Kidney tubule cell (primary cell): ENCODE measurements at places on chromosomes 11 and 22.
A peak's percentile ranks its signal among the peaks of the same experiment; 100 is the strongest.

GRCh38 chr11:19683862-19684491 lies 28.7 kb upstream of the NAV2 start:
- DNase-seq, result no peak

DNA sequence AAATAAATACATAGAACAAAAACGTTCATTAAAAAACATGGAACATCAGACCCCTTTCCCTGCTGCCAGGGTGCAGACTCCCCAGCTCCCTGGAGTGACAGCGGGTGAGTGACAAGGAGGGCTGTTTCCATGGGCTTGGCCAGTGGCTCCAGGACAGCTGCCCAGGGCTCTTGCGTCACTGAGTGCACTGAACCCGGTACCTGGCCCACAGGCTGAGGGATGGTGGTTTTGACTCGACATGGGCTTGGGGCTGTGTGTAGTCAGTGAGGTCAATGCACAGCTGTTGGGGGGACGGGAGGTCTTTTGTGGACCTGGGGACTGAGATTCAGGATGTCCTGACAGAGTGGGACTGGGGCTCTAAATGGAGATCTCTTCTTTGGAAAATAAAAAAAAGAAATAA lies 142.1 kb upstream of the B3GAT1 start:
- DNase-seq, result no peak

DNA sequence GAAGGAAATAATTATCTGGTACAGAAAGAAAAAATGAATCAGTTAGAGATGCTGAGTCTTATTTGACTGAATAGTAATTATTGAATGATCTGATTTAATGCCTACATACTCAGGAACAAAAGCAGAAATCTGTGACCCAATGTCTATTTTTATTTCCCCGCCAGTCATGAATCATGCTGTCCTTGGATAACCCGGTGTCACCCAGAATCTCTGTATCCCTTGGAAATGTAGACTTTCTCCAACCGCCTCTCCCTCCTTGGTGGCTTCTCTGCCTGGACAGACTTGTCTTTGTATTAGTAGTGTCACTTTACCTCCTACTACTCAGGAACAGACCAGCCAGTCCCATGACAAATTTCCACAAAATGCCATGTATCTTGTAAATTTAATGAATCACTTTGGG lies 173.3 kb upstream of the PDGFD start:
- no peak for DNase-seq

DNA sequence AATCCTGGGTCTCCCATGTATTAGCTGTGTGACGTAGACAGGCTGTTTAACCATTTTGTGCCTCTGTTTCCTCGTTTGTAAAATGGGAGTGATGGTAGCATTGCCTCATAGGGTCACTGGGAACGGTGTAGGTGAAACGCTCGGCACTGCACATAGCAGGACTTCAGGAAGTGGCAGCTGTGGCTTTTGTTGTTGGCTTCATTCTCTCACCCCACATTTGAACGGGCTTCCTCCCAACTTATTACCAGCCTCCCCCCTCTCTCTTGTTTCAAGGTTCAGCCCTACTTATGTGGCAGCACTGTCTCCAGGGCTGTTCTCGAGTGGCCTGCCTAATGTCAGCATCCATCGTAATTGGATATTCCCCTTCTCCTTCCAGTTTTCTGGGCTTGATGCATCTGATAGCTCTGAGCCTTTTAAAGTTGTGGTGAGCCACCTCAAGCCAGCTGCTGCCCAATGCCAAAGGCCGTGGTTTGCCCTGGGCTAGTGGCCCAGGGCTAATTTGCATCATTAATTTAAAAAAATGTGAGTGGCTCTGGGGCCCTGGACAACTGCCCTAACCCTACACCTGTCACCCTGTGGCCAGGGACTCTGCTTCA lies 217.8 kb upstream of the TBCEL start:
- no peak for DNase-seq

DNA sequence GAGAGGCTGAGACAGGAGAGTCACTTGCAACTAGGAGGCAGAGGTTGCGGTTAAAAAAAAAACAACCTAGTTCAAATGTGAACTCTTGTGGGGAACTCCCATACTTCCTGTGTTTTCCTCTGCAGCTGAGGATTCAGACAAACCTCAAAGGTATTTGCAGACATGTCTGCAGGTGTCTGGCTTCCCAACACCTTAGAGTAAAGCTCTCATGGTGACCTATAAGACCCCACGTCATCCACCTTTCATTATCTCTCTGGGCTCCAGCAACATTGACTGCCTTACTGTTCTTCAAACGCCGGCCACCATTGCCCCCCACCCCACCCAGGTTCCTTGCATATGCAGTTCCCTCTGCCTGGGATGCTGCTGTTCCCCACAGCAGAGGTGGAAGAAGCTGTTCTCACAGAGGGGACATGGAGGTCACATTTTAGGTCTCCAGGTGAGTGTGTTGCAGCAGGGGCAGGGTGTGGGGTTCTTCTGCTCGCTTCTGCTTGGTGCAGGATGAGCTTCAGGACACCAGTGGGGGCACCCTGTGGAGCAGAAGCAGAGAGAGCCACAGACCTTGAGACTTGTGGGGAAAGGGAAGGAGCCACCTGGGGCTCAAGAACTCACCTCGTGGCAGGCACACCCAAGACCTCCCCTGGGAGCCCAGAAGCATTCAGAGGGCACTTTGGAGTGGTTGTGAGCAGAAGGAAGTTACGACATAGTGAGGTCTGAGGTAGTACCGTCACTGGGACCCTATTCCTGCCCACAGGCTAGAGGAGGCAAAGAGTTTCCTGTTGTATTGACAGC lies 203.2 kb downstream of the CSNK2A3 start:
- no peak for DNase-seq

GRCh38 chr11:111403051-111403726 lies 24.1 kb upstream of the POU2AF1 start:
- no peak for DNase-seq

- DNase-seq, result peak; percentile 17
Measured at GRCh38 chr11:124656774-124657630, 16.5 kb downstream of the SIAE start.

DNA sequence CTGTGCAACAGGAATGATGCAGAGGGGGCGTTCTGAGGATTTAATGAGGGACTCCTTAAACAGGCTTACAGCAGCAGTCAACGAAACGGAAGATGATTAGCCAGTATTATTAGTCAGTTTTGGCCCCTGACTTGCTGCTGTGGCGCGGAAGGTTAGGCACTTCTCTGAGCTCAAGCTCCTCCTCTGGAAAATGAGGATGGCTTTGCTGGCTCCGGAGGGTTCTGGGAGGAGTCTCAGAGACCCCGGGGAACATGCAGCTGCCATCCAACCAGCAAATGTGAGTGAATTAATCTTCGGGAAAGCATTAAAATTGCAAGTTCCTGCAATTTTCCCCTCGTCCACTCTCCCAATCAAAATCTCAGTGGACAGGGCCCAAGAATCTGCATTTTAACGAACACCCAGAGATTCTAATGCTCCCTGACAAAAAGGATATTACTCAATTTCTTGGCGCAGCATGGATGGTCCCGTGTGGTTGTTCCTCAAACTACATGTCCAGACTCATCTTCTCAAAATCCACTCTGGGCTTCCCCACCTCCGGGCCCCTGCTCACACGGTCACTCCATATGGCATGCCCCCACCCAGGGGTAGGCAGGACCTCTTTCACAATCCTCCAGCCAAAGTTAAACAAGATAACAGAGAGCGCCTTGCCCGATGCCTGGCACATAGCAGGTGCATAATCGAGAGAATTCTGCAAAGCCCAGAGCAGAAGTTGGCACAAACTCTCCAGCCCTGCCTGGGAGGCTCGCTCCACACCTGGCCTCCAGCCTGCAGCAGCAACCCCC lies 6.4 kb downstream of the ELFN2 start:
- DNase-seq, result no peak

DNA sequence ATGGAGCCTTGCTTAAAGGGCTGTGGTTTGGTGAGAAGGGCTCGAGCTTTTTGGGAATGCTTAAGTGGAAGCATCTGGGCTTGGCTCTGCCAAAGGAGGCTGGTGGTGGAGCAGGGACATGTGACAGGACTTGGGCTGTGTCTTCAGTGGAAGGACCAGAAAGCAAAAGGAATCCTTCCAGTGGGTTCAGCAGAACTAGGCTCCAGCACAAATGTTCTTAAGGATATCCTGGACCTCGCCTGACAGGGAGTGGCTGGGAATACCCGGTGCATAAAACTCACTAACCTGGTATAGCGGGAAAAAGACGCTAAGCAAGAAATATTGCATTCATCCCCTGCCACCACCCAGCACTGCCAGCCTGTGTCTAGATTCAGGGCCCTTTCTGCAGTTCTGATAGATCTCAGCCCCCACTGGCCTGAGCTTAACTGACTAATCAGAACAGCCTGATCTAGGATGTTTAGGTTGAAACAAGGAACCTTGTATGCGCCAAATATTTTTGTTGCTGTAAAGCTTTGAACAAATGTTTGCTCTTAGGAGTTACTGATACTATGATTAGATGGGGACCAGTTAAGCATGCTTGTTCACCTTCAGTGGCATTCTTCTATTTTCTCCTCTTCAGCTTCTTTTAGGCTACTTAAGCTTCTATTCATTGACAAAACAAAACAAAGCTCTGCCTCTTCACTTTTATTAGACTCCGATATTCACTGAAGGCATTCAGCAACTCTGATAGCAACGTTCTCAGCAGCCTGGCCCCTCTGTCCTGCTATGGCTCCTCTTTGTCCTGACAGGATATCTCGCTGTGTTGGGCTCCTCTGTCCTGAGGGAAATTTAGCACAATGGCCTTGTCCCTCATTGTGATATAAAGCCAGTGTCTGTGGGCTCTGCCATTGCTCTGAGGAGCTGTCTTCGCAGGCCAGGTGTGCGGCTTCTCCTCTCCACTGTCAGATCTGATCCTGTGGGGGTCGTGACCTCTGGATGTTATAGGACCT lies 25.0 kb downstream of the PPFIBP2 start:
- no peak for DNase-seq

DNA sequence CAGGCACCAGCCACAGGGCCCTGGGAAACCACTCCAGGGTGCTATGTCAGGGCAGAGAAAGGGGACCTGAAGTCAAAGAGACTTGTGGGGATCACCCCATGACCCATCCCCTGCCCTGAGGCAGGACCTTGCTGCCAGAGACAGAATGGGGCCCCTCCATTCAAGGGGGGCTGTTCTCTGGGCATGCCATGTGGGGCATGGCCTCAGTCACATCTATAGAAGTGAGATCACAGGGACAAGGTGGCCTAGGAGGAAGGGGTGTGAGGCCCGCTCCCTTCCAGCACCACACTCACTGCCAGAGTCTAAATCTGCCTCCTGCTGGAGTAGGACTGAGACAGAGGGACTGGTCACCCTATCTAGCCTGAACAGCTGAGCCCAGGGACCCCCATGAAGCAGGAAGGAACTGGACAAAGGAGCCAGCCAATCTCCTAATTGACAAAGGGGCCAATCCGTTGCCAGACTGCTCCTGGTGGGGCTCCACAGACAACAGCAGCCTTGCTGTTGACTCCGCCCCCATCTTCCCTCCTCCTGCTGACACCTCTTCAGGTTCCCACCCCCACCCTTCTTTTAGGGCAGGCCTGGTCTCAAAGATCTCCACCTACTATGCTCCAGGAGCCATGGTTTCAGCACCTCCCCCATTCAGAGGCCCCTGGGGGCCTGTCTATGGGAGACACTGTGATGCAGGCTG lies 26.0 kb downstream of the NEAT1 start:
- peak; percentile 57 for DNase-seq

GRCh38 chr22:37126383-37126782 lies 16.9 kb upstream of the TMPRSS6 start:
- no peak for DNase-seq

DNA sequence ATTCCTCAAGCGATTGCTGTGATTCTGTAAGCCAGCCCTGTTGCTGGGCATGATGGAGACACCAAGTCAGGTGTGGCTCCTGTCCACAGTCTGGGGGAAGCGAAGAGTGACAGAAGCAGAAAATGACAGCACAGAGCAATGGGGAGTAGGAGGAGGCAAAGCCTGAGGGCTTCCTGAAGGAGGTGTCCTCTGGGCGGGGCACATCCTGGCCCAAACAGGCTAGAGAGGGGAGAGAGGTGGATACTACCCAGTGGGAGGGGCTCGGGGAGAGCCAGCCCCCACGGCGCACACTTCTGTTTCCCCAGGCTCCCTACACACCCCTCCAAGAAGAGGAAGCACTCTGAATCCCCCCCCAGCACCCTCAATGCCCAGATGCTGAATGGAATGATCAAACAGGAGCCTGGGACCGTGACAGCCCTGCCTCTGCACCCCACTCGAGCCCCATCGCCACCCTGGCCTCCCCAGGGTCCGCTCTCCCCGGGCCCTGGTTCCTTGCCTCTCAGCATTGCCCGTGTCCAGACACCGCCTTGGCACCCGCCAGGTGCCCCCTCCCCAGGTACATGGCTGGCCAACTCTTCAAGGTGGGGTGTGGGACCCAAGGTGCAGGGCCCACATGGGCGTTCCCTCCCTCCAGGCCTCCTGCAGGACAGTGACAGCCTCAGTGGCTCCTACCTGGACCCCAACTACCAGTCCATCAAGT lies 18.9 kb downstream of the MYRF start:
- no peak for DNase-seq

GRCh38 chr11:19781351-19781750 lies 68.7 kb downstream of the NAV2 start:
- DNase-seq, result no peak

DNA sequence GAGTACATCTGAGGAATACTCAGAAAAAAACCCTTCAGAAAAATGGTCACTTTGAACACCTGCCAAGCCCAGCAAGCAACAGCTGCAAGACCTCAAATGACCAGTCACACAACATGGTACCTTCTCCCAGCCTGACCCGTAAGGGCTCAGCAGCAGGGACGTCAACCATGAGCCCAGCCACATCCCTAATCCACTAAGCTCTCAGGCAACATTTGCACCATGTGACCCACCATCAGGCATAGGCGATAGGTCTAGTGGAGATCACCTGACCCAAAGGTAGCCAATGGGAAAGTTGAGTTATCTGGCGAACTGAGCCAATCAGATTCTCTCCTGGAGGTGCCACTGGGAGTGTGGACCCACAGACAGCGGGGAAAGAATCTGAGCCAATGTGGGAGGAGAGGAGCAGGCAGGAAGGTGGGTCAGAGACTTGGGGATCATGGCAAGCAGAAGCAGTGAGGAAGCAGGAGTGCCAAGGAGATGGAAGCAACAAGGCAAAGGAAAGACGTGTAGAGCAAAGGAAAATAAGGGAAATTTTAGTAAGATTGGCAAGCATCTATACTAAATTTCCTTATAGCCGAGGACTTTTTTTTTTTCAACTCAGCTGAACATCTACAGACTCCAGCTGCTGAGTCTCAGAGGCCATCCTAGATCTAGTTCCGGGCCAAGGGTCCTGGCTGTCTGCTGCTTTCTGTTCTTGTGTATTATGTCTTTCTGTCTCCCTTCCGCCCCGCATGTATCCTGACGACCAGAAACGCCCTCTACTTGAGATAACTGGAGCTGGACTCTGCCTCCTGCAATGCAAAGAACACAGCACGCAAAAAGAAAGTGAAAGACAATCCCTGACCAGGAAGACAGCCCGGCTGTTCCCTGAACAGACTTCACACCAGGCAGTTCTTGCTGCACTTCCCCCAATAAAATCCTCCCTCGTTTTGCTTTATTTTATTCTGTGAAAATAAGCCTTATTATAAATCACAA lies 11.0 kb upstream of the PLAAT2 start:
- DNase-seq, result peak; percentile 64

DNA sequence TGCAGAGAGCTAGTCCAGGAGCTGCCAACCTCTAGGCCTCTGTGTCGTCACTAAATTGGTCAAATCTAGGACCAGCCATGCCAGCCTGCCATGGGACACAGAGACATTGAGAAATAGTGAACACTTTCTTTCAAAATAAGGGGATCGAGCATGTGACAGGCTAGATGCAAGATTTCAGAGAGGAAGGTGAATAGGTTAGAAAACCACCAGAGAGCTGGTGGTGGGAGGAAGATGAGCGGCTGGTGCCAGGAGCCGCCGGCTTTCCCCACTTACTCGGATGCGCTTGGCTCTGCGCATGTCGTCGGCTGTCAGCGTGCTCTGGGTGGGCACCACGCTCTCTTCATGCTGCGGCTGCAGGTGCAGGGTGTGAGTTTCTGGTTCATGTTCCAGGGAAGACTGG lies 35.4 kb upstream of the NFRKB start:
- no peak for DNase-seq
